NCI-H1092 (cell line): ENCODE measurements at places on chromosomes 6 and 20.

DNA sequence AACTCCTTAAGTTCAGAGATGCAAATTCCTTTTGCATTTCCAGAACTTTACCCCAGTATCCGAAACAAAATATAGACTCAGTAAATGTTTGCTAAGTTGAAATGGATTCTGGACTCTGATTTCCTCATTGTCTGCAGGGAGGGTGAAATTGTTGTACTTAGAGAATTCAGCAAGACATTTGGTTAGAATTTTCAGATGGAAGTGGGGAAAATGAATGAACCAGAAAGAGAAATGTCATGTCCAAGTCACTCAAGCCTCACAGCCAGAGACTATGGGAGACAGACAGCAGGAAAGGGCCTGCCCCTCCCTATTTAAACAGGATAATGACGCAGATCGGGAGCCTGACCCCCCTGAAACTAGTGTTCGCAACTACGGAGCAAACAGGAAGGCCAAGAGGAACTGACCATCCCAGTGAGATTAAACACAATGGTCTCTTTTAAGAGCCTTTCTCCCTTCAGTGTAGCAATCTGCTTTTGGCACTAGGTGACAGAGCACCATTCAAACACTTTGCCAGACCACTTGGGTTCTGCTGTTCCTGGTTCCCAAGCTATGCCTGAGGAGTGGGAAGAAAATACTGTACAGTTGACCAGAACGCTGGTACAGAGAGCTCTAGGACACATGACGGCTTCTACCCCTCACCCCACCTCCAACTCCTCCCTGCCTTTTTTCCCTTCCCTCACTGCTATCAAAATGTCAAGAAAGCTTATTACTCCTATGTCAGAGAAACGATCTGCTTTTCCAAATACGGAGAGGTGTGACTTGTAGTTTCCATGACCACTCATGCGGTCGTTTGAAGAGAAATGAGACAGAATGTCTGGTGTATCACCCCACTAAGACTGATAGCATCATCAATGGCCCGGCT lies 13.7 kb downstream of the NEDD9 start:
- no peak for DNase-seq

DNA sequence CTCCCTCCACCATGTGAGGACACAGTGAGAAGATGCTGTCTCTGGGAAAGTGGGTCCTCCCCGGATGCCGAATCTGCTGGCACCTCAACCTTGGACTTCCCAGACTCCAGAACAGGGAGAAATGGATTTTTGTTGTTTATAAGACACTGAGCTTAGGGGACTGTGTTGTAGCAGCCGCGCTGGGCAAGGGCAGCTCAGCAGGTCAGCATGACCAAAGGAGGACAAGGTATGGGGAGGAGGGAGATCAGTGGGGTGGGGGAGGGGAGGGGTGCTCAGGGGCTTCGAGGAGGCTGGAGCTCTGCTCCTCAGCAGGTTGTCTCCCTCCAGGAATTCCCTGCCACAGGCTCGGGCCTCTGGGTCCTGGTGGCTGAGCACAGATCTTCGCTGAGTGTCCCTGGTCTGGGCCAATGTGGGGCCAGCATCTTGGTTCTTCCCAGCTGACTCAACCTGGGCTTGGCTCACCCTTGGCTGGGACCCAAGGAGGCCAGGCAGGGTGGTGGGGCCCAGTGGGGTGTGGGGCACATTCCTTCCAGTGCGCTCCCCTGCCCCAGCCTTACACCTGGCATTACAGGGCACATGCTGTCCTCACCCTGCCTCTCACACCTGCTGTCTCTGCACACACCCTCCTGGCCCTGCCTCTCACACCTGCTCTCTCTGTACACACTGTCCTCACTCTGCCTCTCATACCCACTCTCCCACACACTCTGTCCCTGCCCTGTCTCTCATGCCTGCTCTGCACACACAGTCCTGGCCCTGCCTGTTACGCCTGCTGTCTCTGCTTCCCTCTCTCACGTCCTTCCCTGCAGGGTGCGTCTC lies 107.3 kb downstream of the SYCP2 start:
- peak; percentile 16 for DNase-seq

DNA sequence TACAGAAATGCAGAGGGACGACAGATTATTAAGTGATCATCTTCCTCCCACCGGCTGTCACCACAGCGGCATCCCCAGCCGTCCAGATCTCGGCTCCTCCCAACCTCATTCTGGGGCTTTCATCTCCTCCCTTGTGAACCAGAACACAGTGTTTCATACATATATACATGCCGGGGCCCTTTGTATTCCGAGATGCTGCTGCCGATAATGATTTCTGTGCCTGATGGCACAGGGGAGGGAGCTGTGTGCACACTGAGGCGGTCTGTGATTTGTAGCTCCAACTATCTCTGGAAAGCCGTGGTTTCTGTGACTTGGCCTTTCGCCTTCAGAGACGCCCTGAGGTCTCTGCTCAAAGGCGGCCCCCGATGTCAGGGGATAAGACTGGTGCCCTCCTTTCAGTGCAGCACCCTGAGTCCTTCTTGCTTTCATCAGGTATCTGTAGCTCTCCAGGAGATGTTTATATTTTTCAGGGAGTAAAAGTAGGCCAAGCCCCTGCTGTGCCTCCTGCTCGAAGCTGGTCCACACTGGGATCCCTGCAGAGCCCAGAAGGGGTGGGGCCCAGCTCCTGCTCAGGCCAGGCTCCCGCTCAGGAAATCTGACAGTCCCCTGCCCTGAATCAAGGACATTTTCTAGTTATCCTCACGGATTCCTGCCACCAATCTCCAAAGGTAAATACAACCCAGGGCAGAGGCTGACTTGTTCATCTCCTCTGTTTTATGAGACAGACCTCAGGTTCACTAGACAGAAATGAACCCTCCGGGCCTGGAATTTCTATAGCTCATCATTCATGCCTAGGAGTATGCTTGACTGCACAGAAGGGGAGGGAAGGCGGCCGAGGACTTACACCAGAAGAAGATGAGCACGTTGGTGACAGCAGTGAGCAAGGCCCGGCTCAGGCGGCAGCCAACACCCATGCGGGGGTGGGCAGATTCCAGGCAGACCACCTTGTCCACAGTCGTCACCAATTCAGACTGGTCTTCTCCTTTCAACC lies 11.2 kb downstream of the LEMD2 start:
- no peak for DNase-seq

DNA sequence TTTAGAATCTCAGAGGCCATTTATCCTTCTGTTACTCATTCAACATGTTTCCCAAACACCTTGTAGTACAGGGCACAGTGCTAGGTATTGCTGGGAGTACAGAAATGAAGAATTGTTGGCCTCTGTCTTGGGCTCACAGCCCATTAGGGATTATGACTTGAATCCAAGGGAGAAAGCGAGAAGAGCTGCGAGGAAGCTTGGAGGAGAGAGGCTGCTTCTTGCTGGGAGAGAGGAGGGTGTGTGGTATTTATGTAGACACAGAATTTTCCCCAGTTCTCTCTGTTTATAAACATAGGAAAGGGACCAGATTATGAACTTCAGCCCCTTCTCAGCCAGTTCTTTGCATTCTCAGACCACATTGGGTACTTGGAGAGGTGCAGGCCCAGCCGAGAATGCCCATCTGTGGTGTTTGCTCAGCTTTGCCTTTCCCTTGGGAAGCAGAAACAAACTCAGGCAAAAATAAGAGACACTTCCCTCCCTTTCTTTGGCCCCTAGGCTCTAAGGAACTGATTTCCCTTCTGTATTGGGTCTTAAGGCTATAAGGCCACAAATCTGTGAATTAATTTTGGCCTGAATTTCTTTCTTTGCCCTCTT lies 17.9 kb downstream of the CHMP4B start:
- no peak for DNase-seq

GRCh38 chr6:32097364-32097763 lies 11.8 kb downstream of the TNXB start:
- no peak for DNase-seq

DNA sequence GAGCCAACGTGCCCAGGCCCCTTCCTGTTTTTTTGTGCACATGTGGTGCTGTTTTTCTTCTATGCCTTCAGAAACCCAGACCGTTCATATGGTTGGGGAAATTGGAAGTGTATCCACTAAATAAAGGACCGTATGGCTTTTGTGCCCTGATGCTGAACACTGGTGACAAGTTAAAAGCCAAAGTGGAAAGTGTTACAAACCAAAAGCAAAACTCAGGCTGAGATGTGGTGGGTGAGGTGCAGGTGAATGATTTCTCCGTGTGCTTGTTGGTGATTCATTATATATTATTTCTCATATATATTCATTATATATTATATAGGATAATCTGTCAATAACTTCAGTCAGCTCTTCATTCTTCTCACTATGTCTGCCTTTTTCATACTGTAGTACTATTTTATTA lies 148.6 kb downstream of the SOBP start:
- DNase-seq: no peak

- DNase-seq: peak; percentile 85
Measured at GRCh38 chr20:20366551-20366875, 1.4 kb upstream of the INSM1 start.

DNA sequence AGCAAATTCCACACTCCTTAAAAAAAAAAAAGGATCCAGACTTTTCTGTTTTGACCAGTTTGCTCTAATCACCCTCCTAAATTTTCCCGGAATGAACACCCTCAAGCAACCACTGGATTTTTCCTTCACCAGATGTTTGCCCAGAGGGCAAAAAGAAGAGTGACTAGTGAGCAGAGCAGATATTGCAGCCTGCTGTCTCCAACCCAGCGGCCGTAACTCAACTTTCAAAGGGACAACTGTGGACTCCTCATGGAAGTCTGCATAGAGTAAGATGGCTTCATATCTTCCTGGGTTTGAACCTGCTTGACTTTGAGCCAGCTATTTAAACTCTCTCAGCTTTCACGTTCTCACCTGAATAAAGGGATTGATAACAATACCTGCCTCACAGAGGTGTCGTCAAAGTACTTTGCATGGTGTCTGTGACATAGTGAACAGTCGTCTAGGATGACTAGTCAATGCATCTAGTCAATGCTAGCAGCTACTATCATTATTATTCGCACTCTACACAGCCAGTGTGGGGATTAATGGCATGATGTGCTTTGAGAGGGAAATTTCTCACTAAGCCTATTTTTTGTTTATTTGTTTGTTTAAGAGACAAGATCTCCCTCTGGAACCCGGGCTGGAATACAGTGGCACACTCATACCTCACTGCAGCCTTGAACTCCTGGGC lies 92.2 kb upstream of the HIVEP1 start:
- no peak for DNase-seq

- no peak for DNase-seq
Measured at GRCh38 chr20:40668449-40669228, 20.4 kb downstream of the MAFB start.

DNA sequence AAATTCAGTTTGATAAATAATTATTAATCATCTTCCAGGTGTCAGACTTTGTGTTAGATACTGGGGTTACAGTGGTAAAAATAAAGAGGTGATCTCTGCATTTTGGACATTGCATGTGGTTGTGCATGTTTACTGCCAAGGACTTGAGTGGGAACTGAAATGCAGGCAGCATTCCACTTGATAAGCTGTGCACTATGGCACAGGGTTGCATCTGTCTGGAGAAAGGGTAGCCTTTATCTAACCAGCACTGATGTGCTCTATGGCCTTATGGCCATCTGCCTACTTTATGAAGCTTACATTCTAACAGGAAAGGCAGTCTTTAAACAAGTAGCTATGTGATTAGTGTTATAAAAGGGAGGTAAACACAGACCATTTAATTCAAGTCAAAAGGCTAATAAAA lies 53.0 kb upstream of the MLIP start:
- DNase-seq: no peak

- DNase-seq: no peak
Measured at GRCh38 chr6:11744753-11745152, 33.9 kb downstream of the ADTRP start.

DNA sequence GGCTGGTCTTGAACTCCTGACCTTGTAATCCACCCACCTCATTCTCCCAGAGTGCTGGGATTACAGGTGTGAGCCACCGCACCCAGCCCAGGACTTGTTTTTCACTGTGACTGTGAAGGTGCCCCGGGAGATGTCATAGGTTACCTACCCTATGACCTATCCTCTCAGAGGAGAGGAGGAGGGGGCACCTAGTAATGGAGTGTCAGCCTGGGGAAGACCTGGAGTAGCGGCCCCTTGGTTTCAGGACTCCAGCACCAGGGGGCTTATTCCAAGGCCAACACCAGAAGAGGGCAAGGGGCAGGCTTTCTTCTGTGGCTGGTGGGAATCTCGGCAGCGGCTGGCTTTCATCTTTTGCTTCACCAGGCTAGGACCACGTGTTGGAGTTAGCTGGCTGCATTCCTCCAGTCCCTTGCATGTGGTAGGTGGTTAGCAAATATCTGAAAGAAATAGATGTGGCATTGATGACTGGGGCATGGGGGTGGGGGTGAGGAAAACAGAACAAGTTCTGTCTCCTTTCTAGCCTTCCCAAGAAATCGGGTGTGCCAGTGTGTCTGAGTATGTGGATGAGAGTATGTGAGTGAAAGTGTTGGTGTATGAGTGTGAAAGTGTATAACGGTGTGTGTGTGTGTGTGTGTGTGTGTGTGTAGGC lies 7.9 kb upstream of the ITPR3 start:
- no peak for DNase-seq

DNA sequence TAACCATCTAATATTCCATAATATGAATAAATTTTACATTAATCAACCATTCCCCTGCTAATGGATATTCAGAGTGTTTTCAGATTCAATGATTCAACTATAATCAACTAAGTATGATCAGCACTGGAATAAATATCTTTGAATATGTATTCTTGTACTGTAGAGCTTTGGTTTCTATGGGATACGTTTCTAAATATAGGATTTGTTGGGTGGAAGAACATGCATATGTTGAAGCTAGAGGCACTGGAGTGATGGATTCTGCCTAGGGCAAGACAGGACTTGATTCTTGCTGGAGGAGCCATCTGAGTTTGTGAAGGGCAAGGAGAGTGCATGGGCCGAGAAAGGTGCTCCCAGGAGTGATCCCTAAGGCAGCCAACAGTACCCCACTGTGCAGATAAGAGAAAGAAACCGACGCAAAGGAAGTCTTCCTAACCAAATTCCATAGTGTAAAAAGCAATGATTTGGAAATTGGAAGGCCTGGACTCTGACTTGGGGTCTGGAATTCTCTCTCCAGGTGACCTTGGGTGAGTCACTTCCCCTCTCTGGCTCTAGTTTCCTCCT lies 418.7 kb downstream of the PREX1 start:
- no peak for DNase-seq

DNA sequence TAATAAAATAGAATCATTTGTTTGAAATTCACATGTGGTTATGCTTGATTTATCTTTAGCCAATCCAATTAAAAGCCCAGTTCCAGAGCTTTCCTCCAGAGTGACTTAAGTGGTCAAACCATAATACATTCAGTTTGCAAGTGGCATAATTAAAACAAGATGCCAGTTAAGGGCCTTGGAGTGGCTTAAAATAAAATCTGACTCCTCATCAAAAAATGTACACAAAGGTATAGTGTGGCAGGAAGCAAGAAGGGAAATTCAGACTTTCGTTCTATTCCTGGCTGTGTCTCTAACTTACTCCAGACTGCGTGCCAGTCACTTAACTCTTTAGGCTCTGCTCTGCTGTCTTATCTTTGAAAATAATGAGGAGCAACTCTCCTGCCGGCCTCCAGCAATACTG lies 251.3 kb upstream of the PRND start:
- DNase-seq: no peak

DNA sequence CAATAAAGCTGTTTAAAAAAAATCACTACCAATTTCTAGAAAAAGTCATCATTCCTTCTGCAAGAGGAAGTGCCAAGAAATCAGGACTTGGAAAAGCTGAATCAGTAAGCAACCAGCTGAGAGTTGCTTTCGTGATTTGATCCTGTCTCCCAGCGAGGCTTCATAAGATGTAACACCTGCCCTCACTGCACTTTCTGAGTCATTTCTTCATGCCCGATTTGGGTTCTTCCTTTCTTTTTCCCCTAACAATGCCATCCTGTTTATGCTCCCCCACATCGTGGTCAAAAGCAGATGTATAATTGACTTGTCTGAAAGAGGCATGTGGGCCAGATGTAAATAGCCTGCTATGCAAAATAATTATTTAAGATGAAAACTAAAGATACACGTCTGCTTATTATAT lies 52.1 kb downstream of the RIPOR2 start:
- no peak for DNase-seq
